Pulmonary artery endothelial cell (primary cell): ENCODE measurements at places on chromosomes 1 and 21. TPM values are rescaled to one million over a fixed set of nuclear protein-coding genes. Genes with fewer than 3 reads are reported as not detected.

GBP4 gene
- 3.1 and 10.5 TPM in 2 replicates for total RNA-seq

EXOC8 gene
- total RNA-seq: 21.2 and 28.9 TPM in 2 replicates

OR6P1 gene
- total RNA-seq: not detected in 2 replicates

CYP4A11 gene
- total RNA-seq: not detected in 2 replicates

KRTAP7-1 gene
- not detected in 2 replicates for total RNA-seq
